Activated CD4-positive, alpha-beta T cell treated with anti-CD3 and anti-CD28 coated beads, Interleukin-2, amount 50 U/mL, for 48 hours (primary cell): ENCODE measurements at places on chromosomes 3 and 15.

- no peak for DNase-seq
These were observed 83.5 kb upstream of the CFAP20DC start for GRCh38 chr3:59133311-59133710.

DNA sequence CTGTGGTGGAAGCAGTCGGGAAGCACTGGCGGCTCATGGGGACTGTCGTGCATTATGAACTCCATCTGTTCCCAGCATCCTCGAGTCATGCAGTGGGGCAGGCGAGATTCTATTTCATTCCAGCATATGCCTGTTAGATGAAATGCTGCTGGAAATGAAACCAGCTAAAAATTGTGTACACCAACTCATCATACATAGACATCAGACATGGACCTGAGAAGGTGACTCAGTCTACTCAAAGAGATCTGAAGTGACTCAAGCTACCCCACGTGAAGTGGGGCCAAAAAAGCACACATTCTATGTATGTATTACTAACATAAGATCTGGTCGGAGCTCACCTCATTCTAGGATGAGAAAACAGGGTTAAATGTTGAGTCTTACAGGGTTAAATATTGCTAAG lies 47.5 kb upstream of the FAM98B start:
- DNase-seq: no peak

GRCh38 chr15:78290222-78290621 lies 9.2 kb downstream of the SKIC8 start:
- DNase-seq: no peak

DNA sequence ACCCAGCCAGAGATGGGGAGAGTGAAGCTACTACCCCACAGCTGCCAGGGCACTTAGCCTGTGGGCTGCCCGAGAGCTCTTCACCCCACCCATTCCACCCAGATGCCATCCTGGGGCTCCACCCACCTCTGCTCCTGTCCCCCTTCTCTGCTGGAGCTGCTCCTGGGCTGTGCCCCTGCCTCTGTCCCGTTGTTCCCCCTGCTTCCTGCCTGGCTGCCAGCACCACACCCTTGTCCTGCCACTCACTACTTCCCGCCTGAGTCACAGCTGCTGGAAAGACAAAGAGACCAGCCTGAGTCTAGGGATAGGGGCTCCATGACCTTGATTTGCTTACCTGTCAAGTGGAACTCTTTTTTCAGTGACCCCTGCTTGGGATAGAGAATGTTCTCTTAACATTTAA lies 12.4 kb downstream of the GNAI2 start:
- no peak for DNase-seq

DNA sequence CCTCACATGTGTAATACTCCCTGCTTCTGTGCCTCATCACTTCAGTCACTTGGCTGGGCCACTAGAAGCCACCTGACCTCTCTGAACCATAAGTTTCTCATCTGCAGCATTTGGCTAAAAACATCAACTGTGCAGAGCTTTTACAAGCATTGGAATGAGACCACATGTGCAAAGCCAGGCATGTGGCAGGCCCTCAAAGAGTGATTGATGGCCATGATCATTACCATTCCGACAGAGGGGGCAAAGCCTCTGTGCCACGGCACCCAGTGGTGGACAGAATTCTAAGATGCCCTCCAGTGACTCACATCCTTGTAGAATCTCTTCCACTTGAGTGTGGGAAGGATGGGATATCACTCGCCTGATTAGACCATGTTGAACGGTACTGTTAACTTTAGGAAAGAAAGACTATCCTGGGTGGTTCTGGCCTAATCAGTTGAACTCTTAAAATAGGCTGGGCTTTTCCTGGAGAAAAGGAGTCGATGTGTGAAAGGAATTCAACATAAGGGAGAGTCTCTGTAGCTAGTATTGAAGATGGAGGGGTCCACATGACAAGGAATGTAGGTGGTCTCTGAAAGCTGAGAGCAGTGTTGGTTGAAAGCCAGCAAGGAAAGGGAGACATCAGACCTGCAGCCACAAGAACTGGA lies 13.5 kb downstream of the CDCP1 start:
- no peak for DNase-seq

DNA sequence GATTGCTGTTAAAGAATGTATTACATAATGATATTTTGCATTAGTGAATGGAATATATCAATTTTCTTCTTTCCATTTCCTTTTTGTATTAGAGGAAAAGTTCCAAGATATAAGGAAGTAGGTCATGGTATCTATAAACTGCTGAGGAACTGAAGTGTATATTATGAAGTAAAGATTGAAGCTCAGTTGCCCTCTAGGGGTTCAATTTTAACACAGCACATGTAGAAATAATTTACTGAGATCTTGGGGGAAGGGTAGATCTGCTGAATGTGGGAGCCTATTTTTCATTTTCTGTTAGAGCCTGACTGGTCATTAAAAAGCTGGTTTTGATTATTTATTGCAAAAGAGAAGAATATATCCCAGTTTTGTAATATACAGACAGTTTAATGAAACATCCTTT lies 45.2 kb downstream of the CMC1 start:
- DNase-seq: no peak

- no peak for DNase-seq
These were observed 64.8 kb upstream of the BHLHE40 start for GRCh38 chr3:4914464-4914863.

GRCh38 chr3:11548721-11549131 lies 95.0 kb downstream of the VGLL4 start:
- DNase-seq: no peak

- no peak for DNase-seq
These were observed 64.0 kb upstream of the TTBK2 start for GRCh38 chr15:42984493-42985034.

DNA sequence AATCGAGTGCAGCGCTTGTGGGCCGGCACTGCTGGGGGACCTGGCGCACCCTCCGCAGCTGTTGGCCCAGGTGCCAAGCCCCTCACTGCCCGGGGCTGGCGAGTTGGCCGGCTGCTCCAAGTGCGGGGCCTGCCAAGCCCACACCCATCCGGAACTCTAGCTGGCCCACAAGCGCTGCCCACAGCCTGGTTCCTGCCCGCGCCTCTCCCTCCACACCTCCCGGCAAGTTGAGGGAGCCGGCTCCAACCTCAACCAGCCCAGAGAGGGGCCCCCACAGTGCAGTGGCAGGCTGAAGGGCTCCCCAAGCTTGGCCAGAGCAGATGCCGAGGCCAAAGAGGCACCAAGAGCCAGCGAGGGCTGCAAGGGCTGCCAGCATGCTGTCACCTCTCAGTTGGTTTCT lies 73.4 kb downstream of the PLXNA1 start:
- DNase-seq: no peak

DNA sequence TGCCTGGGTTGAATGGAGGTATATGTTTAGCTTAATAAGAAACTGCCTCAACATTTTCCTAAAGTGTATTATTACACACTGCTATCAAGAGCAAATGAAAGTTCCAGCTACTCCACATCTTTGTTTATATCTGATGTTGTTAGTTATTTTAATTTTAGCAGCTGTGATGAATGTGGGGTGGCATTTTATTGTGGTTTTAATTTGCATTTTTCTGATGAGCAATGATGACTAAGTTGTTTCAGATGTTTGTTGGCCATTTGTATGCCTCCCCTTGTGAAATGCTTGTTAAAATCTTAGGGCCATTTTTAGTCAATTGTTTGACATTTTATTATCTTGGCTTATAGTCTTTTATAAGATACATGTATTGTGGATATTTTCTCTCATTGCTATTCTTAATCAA lies 260.4 kb upstream of the SLCO3A1 start:
- no peak for DNase-seq

DNA sequence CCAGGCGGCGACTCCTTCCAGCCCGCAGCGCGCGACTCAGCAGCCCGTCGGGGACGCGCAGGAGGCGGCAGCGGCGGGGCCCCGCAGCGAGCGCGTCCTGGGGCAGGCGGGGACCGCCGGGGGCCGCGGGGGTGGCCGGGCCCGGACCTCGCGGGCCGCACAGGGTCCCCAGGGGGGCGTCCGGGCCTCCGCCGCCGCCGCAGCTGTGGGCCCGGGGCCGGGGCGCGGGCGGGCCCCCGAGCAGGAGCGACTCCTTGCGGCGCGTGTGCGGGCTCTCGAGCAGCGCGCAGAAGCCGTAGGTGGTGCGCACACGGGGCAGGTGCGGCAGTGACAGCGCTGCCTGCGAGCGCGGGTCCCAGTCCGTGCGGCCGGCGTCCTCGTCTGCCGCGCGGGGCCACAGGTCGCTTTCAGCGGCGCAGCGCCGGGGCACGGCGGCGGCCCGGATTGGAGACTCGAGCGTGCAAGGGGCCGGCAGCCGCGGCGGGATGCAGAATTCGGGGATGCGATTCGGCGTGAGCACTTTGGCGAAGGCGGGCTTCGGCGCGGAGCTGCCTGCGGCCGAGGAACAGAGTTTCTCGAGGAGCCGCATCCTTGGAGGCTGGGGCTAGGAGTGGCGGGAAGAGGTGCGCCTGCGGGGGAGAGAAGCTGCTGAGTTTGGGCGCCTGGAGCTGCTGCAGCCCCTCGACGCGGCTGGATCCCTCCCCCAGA lies 535 bp downstream of the C2CD4B start:
- peak; percentile 26 for DNase-seq

GRCh38 chr3:59456852-59457485 lies 407.1 kb upstream of the CFAP20DC start:
- DNase-seq: peak; percentile 33

GRCh38 chr15:99712415-99712814 lies 20.8 kb downstream of the LYSMD4 start:
- DNase-seq: no peak

DNA sequence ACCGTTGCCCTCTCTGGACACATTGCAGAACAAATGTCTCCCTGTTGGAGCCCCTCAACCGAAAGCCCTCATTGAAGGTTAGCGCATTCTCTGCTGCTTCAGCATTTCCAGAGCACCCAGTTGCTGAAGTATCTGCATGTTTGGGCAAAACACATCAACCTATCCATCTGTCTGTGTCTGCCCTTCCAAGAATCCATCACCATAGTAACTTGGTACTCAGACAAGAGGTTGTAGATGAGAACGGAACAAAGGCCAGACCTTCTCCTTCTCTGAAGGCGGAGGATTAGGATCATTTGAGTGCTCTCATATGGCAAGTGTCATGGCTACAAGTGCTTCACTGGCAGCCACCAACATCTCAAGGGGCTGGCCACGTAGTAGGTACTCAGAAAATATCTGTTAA lies 23.1 kb upstream of the RHO start:
- DNase-seq: no peak

GRCh38 chr3:186687120-186687651 lies 21.4 kb downstream of the HRG start:
- DNase-seq: no peak

DNA sequence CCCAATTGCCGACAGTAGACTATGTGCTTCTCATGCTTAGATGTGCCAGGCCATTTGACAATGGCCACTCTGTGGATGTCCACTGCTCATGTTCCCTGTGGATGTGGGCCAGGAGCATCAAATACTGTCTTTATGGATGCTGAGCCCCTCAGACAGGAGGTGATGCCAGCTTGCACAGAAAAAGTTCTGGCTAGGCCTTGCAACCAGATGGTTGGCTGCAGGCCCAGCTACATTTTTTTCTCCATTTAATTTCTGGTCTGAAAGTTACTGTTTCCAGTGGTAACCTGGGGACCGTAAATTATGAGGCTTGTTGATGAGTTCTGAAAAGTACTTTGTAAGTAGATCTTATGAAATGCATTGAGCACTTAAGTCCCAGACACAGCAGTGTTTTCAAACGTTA lies 228.5 kb downstream of the CHL1 start:
- no peak for DNase-seq

DNA sequence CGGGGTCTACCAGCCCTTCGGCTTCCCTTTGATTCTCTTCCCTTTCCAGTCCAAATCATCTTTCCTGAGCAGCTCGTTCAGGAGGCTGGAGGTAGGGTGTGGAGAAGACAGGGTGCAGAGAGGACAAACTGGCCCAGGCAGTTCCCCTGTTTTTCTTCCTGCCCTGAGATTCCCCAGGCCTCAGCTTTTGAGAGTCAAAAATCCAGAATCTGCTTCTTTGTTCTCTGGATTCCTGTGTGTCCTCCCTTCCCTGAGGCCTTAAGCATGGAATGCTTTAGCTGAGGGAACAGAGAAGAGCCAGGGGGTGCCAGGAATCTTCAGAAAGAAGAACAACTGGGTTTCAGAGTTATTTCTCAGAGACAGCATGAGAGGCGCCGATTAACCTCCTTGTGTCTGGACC lies 26.7 kb upstream of the LRTM1 start:
- DNase-seq: no peak

- no peak for DNase-seq
These were observed 75.0 kb downstream of the COL8A1 start for GRCh38 chr3:99713440-99713839.

DNA sequence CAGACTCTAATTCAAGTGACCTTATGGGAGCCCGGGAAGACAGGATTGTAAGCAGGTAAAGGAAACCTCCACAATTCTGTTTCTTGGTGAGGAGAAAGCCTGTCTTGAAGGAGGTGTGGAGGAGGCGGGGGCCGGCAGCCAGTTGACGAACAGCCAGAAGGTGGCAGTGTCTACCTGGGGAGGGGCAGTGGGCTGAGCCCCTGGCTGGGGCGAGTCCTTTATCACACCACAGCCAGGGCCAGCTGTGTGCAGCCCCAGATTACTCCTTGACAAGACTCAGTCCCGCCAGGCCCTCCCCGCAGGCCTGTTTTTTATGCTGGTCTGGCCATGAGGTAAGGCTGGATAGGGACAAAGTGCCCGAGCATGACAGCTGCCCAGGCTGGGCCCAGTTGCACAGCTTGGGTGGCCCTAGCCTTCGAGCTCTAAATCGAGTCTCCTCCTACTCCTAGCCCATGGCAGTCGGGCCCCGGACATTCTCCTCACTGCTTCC lies 40.9 kb upstream of the IDH2 start:
- DNase-seq: peak; percentile 74

DNA sequence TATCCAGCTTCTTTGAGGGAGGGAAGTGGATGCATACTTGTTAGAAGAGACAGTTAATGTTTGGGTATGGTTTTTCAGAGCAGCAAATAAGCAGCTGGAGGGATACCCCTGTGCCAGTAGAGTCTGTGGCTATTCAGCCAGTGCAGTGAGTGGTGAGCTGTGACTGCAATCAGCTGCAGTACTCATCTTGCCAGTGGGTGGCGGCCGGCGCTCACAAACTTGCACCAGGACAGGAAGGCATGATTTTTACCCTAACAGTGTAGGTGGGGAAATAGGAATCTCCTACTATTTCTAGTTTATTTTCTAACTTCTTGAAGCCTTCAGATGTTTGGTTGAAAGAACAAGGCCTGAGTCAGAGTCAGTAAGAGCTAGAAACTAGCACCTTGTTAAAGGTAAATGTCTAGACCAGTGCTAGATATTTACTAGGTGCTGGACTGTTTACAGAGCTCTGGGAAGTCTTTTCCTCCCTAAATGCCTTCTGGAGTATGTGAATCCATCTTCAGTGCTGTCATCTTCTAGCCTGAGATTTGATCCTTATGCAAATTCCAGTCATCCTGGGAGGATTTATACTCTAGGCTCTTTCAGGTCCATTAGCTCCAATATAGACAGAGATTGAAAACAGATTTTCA lies 23.6 kb downstream of the TIMP4 start:
- DNase-seq: peak; percentile 77

DNA sequence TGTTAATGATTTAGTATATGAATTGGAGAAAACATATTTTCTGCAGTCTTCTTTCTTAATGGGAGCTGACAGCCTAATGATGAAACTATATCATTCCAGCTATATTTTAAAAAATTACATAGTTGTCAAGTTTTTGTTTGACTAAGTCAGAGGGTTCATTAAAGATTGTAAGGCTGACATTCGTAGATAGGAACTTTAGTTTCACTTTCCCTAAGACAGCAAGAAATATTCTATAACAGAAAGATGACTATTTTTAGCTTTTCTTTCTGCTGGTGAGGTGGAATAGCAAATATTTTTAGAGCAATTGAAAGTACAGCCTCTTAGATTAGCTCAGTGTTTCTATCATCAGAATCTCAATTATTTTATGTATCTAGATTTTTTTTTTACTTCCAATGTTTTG lies 60.2 kb downstream of the PIAS1 start:
- DNase-seq: no peak
